A549 treated with Hydrocortisone at 1 μM for 4 hours (cell line): ENCODE measurements at places on chromosomes 7 and 10. TPM values are rescaled to one million over a fixed set of nuclear protein-coding genes. Genes with fewer than 3 reads are reported as not detected.

Gene TM9SF3
- 70.1 to 97.9 TPM (median 85.3 TPM) in 5 replicates for total RNA-seq

Gene PITX3
- 0.63 to 1.4 TPM (median 1.2 TPM) in 5 replicates for total RNA-seq

Gene NPFFR1
- total RNA-seq: not detected in 5 replicates

Gene OR2A42
- total RNA-seq: not detected in 5 replicates

Gene SNX8
- 73.3 to 130 TPM (median 114 TPM) in 5 replicates for total RNA-seq

Gene RBP4
- 5.0 to 10.5 TPM (median 9.5 TPM) in 5 replicates for total RNA-seq

Gene CNTNAP2
- total RNA-seq: 0.01 to 0.10 TPM (median 0.02 TPM) in 3 of 5 replicates, not detected in the others

Gene PTTG1IP2
- not detected in 5 replicates for total RNA-seq

Gene SLC26A3
- not detected in 5 replicates for total RNA-seq

Gene PNLIP
- 0.07 to 0.09 TPM in 2 of 5 replicates, not detected in the others for total RNA-seq

Gene HOXA1
- total RNA-seq: 2.4 to 3.6 TPM (median 3.3 TPM) in 5 replicates

Gene GHRHR
- total RNA-seq: 0.41 TPM in 1 of 5 replicates, not detected in the others

Gene ANKRD30A
- 0.36 to 0.99 TPM (median 0.86 TPM) in 5 replicates for total RNA-seq

Gene CCDC7
- total RNA-seq: 0.61 to 0.98 TPM (median 0.76 TPM) in 5 replicates

Gene PRRT4
- total RNA-seq: 0.08 to 0.45 TPM (median 0.26 TPM) in 5 replicates

Gene ARHGAP22
- total RNA-seq: 3.5 to 4.0 TPM (median 3.7 TPM) in 5 replicates

Gene ACSM6
- total RNA-seq: not detected in 5 replicates

Gene TSC22D4
- 48.4 to 67.7 TPM (median 57.8 TPM) in 5 replicates for total RNA-seq

Gene SORCS3
- total RNA-seq: not detected in 5 replicates

Gene FGF8
- not detected in 5 replicates for total RNA-seq

Gene DOCK1
- total RNA-seq: 18.8 to 27.0 TPM (median 23.9 TPM) in 5 replicates

Gene GPER1
- 0.93 to 1.3 TPM (median 1.2 TPM) in 5 replicates for total RNA-seq

Gene CDHR3
- total RNA-seq: 3.6 to 4.9 TPM (median 4.2 TPM) in 5 replicates

Gene C10orf95
- 0.09 to 0.20 TPM (median 0.14 TPM) in 5 replicates for total RNA-seq

Gene COL28A1
- total RNA-seq: 0.43 to 0.97 TPM (median 0.67 TPM) in 5 replicates

Gene WDFY4
- total RNA-seq: 0.05 TPM in 1 of 5 replicates, not detected in the others

Gene NPY4R
- total RNA-seq: 24.7 to 53.5 TPM (median 40.8 TPM) in 5 replicates

Gene SPDYE2
- 0.05 TPM in 1 of 5 replicates, not detected in the others for total RNA-seq

Gene CHRM2
- not detected in 5 replicates for total RNA-seq

Gene AGBL3
- 0.92 to 1.6 TPM (median 1.4 TPM) in 5 replicates for total RNA-seq

Gene CHN2
- 0.07 to 0.56 TPM (median 0.14 TPM) in 5 replicates for total RNA-seq

Gene TBATA
- total RNA-seq: not detected in 5 replicates

Gene IFIT1B
- total RNA-seq: not detected in 5 replicates

Gene SLC26A5
- total RNA-seq: not detected in 5 replicates

Gene PIP
- 0.35 to 0.64 TPM in 2 of 5 replicates, not detected in the others for total RNA-seq

Gene ANXA8
- total RNA-seq: 28.3 to 41.4 TPM (median 35.1 TPM) in 5 replicates

Gene IKZF1
- total RNA-seq: not detected in 5 replicates

Gene ATOH7
- total RNA-seq: 0.10 to 0.27 TPM (median 0.22 TPM) in 5 replicates

Gene ANLN
- total RNA-seq: 54.1 to 94.9 TPM (median 67.6 TPM) in 5 replicates

Gene NXPH1
- total RNA-seq: not detected in 5 replicates

Gene TMEM176B
- 0.10 to 0.17 TPM (median 0.13 TPM) in 3 of 5 replicates, not detected in the others for total RNA-seq

Gene HABP2
- total RNA-seq: 0.06 to 0.18 TPM (median 0.13 TPM) in 5 replicates

Gene TMEM270
- 0.10 to 0.28 TPM (median 0.13 TPM) in 3 of 5 replicates, not detected in the others for total RNA-seq

Gene STEAP2
- 3.0 to 4.9 TPM (median 4.4 TPM) in 5 replicates for total RNA-seq

Gene EPO
- total RNA-seq: not detected in 5 replicates

Gene PLEKHS1
- 0.06 to 0.09 TPM (median 0.07 TPM) in 4 of 5 replicates, not detected in the other for total RNA-seq

Gene SFTPA1
- total RNA-seq: not detected in 5 replicates

Gene RBM20
- total RNA-seq: 2.6 to 4.3 TPM (median 3.1 TPM) in 5 replicates

Gene JAKMIP3
- total RNA-seq: 0.98 to 1.2 TPM (median 1.1 TPM) in 5 replicates

Gene INMT
- not detected in 5 replicates for total RNA-seq

Gene ZNF488
- total RNA-seq: 10.9 to 15.0 TPM (median 13.2 TPM) in 5 replicates

Gene FAM237B
- 0.02 to 0.06 TPM (median 0.03 TPM) in 4 of 5 replicates, not detected in the other for total RNA-seq

Gene HOXA10
- total RNA-seq: 5.4 to 7.8 TPM (median 6.3 TPM) in 5 replicates
